ENCODE measurements at places on chromosomes 3 and 15.

DNA sequence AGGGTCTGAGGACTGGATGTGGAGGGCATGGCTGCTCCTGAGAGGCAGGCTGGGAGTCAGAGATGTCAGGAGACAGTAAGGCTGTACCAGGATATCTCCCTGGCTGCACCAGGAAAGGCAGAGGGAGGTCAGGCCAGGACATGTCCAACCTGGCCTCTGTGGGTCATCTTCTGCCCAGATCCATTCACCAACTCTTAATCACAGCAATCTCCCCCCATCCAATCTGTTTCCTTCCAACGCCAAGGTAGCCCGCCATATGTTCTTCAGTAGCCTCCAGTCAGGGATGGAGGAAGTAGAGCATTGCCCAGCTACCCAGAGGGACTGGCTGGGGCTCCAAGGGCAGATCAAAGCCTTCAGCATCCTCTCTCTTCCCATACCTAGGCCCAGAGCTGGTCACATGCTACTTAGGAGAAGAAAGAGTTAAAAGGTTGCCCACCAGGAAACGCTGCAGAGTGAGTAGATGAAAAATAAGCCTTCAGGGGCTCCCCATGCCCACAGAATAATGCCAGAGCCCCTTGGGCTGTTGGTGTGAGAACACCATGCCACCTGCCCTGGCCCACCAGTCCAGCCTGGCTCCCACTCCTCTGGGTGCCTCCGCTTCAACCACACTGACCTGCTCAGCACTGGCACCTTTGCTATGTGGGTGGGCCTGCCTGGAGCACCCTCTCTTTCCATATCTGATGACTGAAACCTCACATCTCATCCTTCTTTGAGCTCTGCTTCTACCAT, 176.8 kb downstream of the MEGF11 start:
- DNase-seq = no peak

- DNase-seq = no peak
These were observed 72.1 kb upstream of the TPRG1 start for GRCh38 chr3:189099505-189100290.

GRCh38 chr3:178593786-178594185, 57.5 kb downstream of the KCNMB2 start:
- no peak for DNase-seq

DNA sequence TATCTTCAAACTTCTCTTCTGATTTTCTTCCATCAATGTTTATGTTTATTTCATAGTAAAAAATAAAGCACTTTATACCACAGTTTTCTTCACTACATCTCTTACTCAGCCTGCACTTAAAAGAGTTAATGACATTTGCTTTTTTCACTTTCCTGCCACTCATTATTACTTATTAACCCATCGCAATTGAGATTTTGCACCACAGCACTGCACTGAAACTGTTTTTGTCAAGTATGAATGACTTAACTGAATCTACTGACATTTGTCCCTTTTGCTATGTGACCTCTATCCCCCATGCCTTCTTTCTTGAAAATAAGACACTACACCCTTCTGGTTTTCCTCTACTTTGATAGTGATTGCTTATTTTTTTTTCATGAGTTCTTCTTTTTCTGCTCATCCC, 739.7 kb upstream of the DPPA4 start:
- DNase-seq = peak; percentile 3

DNA sequence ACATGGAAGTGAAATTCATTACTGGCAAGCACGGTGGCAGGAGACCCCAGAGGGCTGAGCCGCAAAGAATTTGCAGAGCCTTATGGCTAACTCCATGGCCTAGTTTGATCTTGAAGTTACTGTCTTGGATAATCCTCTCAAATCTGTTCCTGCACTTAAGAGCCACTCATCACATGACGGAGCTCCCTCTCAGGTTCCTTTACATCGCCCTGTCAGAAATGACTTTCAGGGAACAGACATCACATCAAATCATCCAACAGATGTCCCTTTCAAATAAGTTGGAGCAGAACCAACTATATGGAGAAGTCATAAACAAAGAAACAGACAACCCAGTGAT, 328.8 kb upstream of the THBS1 start:
- no peak for DNase-seq

DNA sequence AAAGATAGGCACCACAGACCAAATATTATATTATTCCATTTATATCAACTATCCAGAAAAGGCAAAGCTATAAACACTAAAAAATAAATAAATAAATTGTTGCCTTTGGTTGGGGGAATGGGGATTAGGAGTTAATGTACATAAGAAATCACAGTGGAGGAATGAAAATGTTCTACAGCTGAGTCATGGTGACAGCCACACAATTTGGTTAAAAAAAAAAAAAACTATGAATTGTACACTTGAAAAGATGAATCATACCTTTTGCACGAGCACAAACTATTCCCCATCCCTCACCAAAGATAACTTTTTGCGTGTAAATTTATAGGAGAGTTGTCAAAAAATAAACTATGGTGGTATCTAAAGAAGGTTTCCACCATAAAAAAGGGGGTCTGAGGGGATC, 103.2 kb downstream of the TBC1D5 start:
- DNase-seq = no peak

All from GM12878 (cell line).